ENCODE measurements at places on chromosomes 1 and 21.

DNA sequence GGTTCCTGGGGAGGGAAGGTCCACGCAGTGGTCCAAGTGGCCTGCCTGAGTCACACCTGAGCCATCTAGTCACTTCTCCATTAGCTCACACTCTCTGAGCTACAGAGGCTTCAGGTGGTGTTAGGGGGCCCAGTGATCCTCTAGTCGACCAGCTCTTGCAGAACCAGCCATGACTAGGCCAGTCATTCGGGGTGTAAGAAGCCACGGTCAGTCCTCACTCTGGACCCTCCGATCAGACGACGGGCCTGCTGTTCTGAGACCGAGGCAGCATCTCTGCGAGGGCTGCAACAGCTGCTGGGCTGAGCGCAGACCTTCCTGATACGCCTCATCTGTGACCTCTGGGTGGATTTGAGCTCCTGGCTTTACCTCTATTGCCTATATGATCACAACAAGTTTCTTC is 68.8 kb downstream of the RIPK4 start:
- DNase-seq: no peak

- no peak for DNase-seq
Measured at GRCh38 chr1:19032701-19033514, 76.4 kb upstream of the IFFO2 start.

GRCh38 chr1:39828734-39829133 is 40.1 kb upstream of the BMP8B start:
- DNase-seq: no peak

GRCh38 chr1:52627028-52627427 is 5.9 kb upstream of the SHISAL2A start:
- no peak for DNase-seq

DNA sequence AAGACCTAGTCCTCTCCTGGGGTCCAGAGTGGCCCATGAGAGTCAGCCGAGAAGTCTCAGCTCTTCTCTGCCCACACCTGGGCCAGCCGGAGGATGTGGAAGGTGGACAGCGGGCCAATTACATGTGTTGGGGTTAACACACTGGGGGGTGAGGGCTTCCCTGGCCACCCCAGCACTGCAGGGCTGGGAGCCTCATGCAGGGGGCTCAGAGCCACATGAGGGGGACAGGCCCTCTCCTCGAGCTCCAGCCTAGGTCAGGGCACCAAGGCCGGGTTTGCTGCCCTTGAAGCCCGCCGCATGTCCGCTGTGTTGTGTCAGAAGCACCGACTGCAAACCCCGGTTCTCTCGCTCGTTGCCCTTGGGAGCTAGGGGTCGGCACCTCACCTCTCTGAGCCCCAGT is 30.5 kb downstream of the LHX4 start:
- no peak for DNase-seq

- DNase-seq: no peak
Measured at GRCh38 chr1:160365325-160365724, 1.5 kb upstream of the NHLH1 start.

DNA sequence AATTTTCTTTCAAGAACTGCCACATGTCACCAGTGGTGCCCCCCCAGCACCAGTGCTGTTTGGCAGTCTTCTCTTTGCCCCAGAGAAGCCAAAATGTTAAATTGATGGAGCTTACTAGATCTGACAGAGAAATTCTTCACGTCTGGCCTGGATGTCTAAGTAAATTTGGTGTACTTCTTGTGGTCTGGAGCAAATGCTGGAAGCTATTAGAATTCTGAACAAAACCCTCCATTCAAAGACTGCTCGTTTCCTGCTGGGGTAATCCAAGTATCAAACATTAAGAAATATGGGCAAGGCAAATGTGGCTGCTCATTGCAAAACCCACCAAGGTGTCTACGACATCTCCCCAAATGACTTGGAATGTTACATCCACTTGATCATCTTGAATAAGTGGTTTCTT is 92.3 kb downstream of the ROR1 start:
- DNase-seq: peak; percentile 26

GRCh38 chr1:53551428-53551995 is 92.3 kb downstream of the DMRTB1 start:
- no peak for DNase-seq

GRCh38 chr1:247656221-247656875 is 23.2 kb downstream of the OR13G1 start:
- no peak for DNase-seq

DNA sequence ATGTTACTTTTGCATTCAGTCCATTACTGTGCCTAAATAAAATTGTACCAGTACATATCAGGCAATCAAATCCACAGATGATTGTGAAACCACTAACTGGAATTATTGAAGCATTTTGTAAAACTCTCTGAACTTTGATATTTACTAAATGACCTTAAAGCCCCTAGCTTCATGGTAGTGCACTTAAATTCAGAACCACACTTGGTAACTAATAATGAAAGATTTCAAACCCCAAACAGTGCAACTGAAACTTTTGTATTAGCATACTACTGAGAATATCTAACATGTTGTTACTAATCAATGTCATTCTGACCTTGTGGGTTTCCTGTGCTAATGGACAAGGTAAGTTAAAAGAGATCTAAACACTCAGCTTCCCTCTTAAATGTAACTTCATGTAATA is at the start of gene CFHR3:
Gene CFHR3, plus strand, starts transcription at position 238 of the 400 bp plus-strand sequence. Its CDS starts 47 bp downstream, at position 285.
- no peak for DNase-seq

- DNase-seq: no peak
Measured at GRCh38 chr1:1075148-1075935, 1.2 kb upstream of the RNF223 start.

GRCh38 chr1:156228501-156228900 is 13.5 kb upstream of the BGLAP start:
- DNase-seq: no peak

DNA sequence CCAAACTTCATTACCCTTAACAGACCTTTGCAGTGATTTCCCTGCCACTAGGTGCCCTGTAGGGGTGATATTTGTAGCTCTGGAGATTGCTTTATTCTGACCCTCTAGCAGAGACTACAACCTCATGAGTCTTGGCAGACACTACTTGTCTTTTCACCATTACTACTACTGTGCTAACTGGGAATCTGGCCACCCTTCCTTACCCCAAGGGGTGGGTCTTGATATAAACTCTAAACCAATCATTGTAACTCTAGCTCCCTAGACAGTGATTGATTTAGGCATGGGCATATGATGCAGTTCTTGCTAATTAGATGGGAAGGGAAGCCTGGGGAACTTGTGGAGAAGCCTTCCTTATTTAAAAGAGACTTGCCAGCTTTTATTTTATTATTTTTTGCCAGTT is 3.9 kb downstream of the KPNA6 start:
- DNase-seq: peak; percentile 17

DNA sequence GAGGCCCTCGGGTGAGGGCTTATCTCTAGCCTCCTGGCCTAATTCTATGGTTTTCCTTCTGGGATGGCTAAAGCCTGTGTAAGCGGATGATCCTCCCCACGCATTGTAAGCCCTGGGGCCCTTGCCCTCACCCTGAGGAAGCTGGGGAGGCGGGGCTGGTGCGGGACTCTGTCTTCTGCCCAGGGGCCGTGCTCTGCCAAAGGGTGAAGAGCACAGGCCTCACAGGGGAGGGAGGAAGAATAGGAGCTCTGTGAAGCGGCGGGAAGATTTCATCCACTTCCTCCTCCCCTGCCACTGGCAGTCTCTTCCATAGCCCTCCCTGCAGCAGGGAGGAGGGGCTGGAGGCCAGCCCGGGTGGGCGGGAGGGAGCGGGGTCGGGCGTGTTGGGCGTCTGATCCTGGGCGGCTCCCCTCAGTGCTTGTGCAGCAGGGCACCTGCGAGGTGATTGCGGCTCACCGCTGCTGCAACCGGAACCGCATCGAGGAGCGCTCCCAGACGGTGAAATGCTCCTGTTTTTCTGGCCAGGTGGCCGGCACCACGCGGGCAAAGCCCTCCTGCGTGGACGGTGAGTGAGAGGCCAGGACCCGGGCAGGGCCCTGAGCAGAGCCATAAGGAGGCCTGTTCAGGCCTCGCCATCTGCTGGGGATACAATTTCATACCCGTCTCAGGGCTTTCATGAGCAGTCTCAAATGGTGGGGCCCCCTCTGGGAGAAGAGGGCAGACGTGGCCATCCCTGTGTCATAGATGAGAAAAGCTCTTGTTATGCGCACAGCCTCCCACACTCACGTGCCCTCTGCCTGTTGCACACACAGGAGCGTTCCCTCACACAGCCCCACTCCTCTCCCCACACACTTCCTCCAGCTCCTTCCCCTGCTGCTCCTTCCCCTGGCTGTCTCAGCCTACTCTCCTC is 7.7 kb upstream of the PPM1J start:
- DNase-seq: peak; percentile 47
